Anterior cingulate cortex (tissue), 58 donors: ENCODE measurements at places on chromosomes 11 and 22.

- DNase-seq, result no peak
Observed at GRCh38 chr22:27732841-27733240, 68.7 kb downstream of the MN1 start.

DNA sequence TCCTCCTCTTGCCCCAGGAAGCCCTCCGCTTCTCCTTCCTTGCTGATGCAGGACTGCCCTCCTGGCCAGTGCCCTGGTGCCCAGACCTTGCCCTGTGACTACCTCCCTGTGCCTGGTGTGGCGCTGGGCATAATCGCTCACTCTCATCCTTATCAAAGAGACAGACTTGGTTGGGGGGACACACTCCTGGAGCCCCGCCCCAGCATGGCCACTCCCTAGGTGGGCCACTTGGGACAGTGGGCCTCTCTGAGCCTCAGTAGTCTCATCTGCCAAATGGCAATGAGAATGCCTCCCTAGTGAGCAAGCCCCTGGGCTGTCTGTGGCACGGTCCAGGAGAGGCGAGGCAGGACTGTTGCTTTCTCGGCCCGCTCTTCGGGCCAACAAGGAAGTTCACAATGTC is 72.7 kb upstream of the TSPAN18 start:
- DNase-seq, result no peak

GRCh38 chr11:128492903-128493569 is 94.3 kb downstream of the ETS1 start:
- no peak for DNase-seq

DNA sequence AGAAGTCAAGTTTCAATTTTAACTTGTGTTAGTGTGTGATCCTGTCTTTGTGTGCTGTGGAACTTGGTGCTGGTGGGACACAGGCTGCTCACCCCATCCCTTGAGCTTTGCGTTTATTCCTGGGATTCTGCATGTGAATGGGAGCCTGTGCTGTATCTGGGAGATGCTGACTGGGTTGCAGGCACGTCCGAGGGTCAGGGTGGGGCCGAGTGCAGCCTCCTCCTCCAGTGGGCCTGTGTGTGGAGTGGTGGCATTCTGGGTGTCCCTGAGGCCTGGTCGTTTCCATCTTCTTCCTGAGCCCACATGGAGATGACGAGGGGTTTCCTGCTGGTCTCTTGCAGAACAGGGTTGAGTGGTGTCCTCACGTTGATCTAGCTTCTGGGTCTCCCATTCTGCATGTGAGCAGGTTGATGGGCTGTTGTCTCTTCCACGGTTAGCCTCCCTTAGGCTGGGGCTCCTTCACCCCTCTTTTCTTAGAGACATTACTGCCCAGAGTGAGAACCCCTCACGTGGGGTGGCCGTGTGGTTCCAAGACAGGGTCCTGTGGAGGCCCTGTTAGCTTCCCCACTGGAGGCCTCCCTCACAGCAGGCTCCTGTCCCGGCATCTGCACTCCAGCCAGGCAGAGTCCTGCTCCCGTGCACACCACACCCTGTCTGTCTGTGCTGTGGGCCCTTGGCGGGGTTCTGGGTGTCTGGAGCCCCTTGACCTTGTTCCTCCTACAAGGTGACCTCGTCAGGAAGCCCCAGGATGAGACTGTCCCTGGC is 4.9 kb downstream of the PTDSS2 start:
- no peak for DNase-seq

- DNase-seq, result no peak
Observed at GRCh38 chr11:31809541-31809856, 1.6 kb downstream of the PAX6 start.

DNA sequence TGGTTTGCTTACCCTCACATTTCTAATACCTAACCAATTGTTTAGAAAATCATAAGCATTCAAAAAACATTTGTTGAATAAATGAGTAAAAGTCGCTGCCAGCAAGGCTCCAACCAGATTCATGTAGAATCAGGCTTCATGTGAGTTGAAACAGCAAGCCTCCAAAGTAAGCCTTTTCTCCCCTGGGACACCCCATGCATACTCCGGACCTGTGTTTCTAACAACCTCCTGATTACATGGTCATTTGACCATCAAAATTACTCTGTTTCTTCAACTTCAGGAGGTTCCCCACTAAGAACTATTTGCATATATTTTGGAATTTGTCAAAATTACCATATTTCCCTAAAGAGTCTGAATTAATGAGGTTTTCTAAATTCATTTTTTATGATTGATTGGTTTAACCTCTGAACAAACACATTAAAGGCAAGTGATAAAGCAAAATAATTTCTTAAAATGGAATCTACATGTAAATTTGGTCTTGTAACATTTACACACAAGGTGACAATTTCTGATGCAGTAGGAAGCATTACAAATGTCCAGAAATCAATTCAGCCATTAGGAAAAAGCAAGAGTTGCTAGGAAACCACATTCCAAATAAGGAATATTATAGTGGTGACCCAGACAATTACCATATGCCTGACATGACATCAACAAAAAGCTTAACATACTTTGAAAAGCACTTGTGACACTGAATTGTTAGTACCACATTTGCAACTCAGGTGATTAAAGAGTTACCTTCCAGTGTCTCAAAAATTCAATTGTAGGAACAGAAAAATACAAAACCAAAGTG is 252.6 kb downstream of the GUCY1A2 start:
- no peak for DNase-seq

DNA sequence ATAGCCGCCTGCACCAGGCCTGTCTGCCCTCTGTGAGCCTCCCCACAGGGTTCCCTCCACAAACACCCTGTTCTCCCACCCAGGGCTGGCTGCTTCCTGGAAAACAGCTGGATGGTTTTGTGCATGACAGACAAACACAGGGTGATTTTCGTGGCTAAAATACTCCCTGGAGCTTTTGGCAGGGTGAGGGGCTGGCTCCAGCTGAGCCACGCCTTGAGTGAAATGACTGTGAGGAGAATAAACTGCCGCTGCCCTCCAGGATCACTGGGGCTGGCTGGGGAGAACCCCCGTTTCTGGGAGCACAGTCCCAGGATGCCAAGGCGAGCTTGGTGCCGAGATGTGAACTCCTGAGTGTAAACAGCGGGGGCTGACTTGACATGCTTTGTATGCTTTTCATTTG is 20.3 kb upstream of the PPP6R3 start:
- no peak for DNase-seq

- no peak for DNase-seq
Observed at GRCh38 chr11:34341931-34342533, 15.8 kb downstream of the ABTB2 start.

GRCh38 chr11:133892584-133893380 is 47.5 kb upstream of the SPATA19 start:
- DNase-seq, result no peak

- DNase-seq, result no peak
Observed at GRCh38 chr11:34363363-34364084, 5.7 kb upstream of the ABTB2 start.
